Heart left ventricle (tissue), 16 donors: ENCODE measurements at places on chromosomes 1 and 21.
A peak's percentile ranks its signal among the peaks of the same experiment; 100 is the strongest.

GRCh38 chr1:238242181-238242580 is 351.5 kb upstream of the ZP4 start:
- DNase-seq: no peak
- no peaks in the 10 kb centered on the region for H3K27me3 ChIP-seq
- no peak overlapping the region for H3K27ac ChIP-seq
- no peaks in the 10 kb centered on the region for H3K4me1 ChIP-seq

GRCh38 chr1:62428351-62428750 is 8.5 kb upstream of the USP1 start:
- no peak overlapping the region for H3K4me3 ChIP-seq
- no peak overlapping the region for H3K27ac ChIP-seq
- no peaks in the 10 kb centered on the region for H3K4me1 ChIP-seq
- DNase-seq: no peak

- no peak overlapping the region for H3K4me3 ChIP-seq
- no peak for DNase-seq
- no peaks in the 10 kb centered on the region for H3K27me3 ChIP-seq
- H3K36me3 ChIP-seq: no peaks in the 10 kb centered on the region
- H3K4me1 ChIP-seq: no peaks in the 10 kb centered on the region
Observed at GRCh38 chr1:84271441-84272151, 29.9 kb upstream of the SAMD13 start.

GRCh38 chr1:43933386-43934100 is at the start of gene ARTN:
ARTN (plus strand) TSS chr1:43933801; CDS start chr1:43935657, 1,856 bp downstream.
- H3K36me3 ChIP-seq: no peaks in the 10 kb centered on the region
- DNase-seq: peak; percentile 27
- H3K4me3 ChIP-seq: peak within 1 kb of the TSS; percentile 40
- H3K27ac ChIP-seq: no peak within 1 kb of the TSS

GRCh38 chr1:23371987-23372880 is 2.6 kb upstream of the ZNF436 start:
- H3K27ac ChIP-seq: peak overlapping the region; percentile 97
- peaks cover under 1% of the 10 kb centered on the region for H3K36me3 ChIP-seq
- no peaks in the 10 kb centered on the region for H3K27me3 ChIP-seq
- H3K4me3 ChIP-seq: no peak overlapping the region
- no peak for DNase-seq
- H3K4me1 ChIP-seq: peaks cover 43% of the 10 kb centered on the region

GRCh38 chr1:90925928-90926869 is 95.6 kb downstream of the ZNF644 start:
- H3K36me3 ChIP-seq: no peaks in the 10 kb centered on the region
- no peak overlapping the region for H3K27ac ChIP-seq
- H3K4me3 ChIP-seq: no peak overlapping the region
- no peaks in the 10 kb centered on the region for H3K27me3 ChIP-seq

GRCh38 chr1:9230869-9231533 is 3.6 kb upstream of the H6PD start:
- no peaks in the 10 kb centered on the region for H3K36me3 ChIP-seq
- H3K4me1 ChIP-seq: peaks cover 5% of the 10 kb centered on the region
- DNase-seq: no peak
- H3K4me3 ChIP-seq: no peak overlapping the region
- H3K27me3 ChIP-seq: no peaks in the 10 kb centered on the region

DNA sequence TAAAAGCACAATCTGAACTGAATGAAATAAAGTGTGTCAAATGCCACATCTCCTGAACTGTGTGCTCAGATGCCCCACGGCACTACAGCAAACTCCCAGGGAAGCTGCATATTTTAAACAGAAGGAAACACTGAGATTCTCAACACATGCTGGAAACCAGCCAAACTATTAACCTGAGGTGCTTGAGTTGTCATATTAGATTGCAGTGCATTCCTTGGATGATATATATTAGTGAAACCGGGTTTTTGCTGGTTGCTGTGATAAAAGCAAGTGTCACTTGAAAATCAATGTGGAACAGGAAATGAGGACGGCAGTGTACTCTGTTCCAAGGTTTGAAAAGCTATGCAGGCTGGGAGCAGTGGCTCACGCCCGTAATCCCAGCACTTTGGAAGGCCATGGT is 8.7 kb downstream of the SYNJ1 start:
- no peaks in the 10 kb centered on the region for H3K27me3 ChIP-seq
- DNase-seq: no peak
- no peak overlapping the region for H3K27ac ChIP-seq
- H3K36me3 ChIP-seq: peaks cover 34% of the 10 kb centered on the region
- peaks cover 17% of the 10 kb centered on the region for H3K4me1 ChIP-seq
- H3K4me3 ChIP-seq: no peak overlapping the region

GRCh38 chr1:67739361-67739760 is 54.4 kb downstream of the GADD45A start:
- H3K27me3 ChIP-seq: no peaks in the 10 kb centered on the region
- no peaks in the 10 kb centered on the region for H3K36me3 ChIP-seq
- DNase-seq: no peak
- peaks cover 42% of the 10 kb centered on the region for H3K4me1 ChIP-seq
- H3K27ac ChIP-seq: no peak overlapping the region

DNA sequence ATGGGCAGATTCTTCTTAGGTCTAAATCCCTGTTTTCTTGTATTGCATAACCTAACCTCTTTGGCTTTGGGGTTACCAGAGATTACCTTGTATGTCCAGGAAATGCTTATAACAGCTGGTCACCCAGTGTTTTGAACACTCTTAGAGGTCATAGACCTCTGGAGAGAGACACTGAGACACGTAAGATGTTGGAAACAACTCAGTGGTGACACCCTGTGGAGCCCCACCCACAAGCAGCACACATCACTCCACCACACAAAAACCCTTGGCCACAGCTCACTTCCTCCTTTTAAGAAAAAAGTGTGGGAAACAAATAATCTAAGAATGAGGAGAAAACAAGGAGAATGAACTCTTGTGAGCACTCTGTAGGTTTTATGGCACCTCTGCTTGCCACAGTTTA is 26.3 kb upstream of the CYP4B1 start:
- no peaks in the 10 kb centered on the region for H3K4me1 ChIP-seq
- no peak overlapping the region for H3K4me3 ChIP-seq
- H3K36me3 ChIP-seq: no peaks in the 10 kb centered on the region
- peak overlapping the region; percentile 30 for H3K27ac ChIP-seq
- DNase-seq: no peak

- H3K4me3 ChIP-seq: no peak overlapping the region
- no peak overlapping the region for H3K27ac ChIP-seq
- H3K36me3 ChIP-seq: no peaks in the 10 kb centered on the region
Observed at GRCh38 chr1:54124472-54124871, 28.3 kb downstream of the CDCP2 start.

DNA sequence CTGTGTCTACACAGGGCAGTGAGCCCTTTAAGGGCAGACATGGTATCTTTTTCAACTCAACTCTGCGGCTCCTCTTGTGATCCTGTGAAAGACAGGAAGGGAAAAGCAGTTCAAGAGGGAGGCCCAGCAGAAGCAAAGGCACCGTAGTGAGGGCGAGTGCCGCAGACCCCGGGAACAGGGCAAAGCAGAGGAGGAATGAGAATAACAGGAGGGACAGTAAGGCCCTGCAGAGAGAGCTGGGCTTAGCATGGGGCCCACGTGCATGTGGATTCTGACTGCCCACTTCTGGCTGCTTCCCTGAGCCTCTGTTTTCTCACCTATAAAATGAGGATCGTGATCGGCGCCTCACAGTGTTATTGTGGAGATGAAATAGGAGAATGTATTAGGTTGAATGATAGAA is 409.3 kb downstream of the PTPRU start:
- peaks cover 24% of the 10 kb centered on the region for H3K27me3 ChIP-seq
- DNase-seq: no peak
- no peaks in the 10 kb centered on the region for H3K4me1 ChIP-seq
- no peak overlapping the region for H3K27ac ChIP-seq
- no peaks in the 10 kb centered on the region for H3K36me3 ChIP-seq

DNA sequence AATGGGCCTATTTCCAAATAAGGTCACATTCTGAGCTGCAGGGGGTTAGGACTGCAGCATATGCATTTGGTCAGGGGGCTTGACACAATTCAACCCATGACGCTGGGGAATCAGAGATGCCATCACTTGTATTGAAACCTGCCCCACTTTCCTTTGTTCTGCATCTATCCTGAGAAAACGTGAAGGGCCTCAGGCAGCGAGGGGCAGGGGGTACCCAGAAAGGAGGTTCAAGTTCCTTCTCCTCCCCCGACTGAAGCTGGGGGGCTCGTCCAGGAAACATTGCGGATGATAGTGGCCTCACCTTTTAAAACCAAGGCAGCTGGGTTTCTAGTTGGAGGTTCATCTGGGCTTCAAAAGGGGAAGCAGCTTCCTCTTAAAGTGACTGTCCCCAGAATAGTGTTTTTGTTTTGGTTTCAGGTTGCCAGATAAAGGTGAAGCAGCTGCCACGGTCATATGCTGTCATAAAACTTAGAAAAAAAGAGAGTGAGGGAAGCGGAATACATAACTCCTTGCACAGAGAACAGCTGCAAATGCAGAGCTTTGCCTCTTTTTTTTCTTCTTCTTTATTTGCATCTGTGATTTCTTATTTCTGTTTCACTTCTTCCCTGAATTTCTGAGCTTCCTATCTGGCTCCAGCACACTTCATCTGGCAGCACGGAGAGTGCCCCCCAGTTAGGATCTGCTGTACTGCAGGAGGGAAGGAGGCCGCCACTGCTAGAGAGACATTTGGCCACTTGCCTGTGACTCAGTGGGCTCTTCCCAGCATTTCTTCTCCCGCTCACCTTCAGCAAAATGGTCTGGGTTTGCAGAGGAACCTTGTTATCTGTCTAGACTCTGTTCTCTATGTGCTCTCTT is 142.0 kb downstream of the AJAP1 start:
- no peaks in the 10 kb centered on the region for H3K36me3 ChIP-seq
- H3K27me3 ChIP-seq: no peaks in the 10 kb centered on the region
- peaks cover 9% of the 10 kb centered on the region for H3K4me1 ChIP-seq
- DNase-seq: no peak

- peak within 1 kb of the TSS; percentile 85 for H3K27ac ChIP-seq
- no peaks in the 10 kb centered on the region for H3K4me1 ChIP-seq
- H3K36me3 ChIP-seq: no peaks in the 10 kb centered on the region
- DNase-seq: peak; percentile 86
- no peaks in the 10 kb centered on the region for H3K27me3 ChIP-seq
Observed at GRCh38 chr21:44454747-44455523, at the start of gene LRRC3. LRRC3 (plus strand) TSS chr21:44455510; CDS start chr21:44456645, 1,135 bp downstream.

GRCh38 chr1:56081173-56081572 is 498.2 kb downstream of the PLPP3 start:
- H3K4me1 ChIP-seq: no peaks in the 10 kb centered on the region
- no peak overlapping the region for H3K4me3 ChIP-seq
- no peaks in the 10 kb centered on the region for H3K27me3 ChIP-seq

DNA sequence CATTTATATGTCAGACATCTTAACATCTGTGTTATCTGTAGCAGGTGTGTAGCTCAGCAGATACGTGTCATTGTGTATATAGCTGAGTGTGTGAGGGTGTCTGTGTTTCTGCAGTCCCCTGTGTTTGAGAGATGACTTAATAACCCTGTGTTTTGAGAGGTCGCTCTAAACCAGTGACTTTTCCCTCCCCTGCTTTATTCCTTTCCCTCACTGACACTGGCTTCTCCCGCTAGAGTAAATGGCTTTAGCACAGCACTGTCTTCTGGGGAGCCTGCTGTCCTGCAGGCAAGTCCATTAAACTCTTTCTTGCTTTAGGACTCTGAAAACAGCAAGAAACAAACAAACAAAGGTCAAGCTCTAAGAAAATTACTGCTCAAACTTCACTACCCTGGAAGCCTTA is 53.0 kb downstream of the VANGL1 start:
- DNase-seq: no peak
- no peak overlapping the region for H3K4me3 ChIP-seq
- no peak overlapping the region for H3K27ac ChIP-seq
- H3K4me1 ChIP-seq: no peaks in the 10 kb centered on the region

DNA sequence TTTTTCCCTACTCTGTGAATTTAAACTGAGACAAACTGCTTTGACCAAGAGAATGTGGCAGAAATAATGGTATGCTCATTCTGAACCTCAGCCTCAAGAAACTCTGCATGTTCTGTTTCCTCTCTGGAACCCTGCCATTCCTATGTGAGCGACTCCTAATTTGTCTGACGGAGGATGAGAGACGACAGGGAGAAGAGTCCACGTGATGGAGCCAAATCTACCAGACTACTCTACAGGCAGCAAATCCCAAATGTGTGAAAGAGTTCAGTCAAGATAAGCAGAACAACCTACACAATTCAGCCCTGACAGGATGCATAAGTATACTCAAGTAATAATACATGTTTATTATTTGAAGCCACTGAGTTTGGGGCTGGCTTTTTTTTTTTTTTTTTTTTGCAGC is 153.5 kb downstream of the DPYD start:
- no peaks in the 10 kb centered on the region for H3K36me3 ChIP-seq
- H3K4me1 ChIP-seq: no peaks in the 10 kb centered on the region
- no peak for DNase-seq
- no peaks in the 10 kb centered on the region for H3K27me3 ChIP-seq
- no peak overlapping the region for H3K27ac ChIP-seq

DNA sequence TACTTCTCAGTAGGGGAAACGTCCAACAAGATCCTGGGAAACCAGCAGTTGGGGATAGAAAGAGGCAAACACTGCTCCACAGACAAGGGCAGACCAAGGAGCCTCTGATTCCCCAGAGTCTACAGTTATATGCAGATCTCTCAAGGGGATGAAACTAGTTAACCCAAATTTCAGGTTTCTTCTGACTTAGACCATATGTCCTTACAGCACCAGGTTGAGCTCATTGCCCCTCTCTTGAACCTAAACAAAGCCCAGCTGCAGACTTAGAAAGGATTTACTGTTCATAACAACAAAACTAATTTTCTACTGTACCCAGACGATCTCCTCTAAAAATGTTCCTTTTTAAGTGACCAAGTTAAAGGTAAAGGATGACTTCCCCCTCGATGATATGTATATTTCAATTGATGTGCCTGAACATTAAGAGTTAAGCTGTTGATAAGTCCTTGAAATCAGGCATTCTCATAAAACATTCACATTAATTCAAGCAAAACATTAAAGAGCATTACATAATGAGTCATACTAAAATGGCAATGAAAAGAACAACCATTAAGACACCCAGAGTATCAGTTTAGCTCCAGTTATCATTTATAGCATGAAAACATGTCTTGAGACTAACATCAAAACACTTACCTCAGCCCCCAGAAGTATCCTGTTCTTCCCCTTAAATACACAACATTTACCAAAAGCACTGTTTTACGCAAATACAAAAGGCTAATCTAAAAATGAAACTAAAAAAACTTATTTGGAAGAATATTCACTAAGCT is 24.1 kb downstream of the SMYD3 start:
- DNase-seq: no peak
- H3K27me3 ChIP-seq: no peaks in the 10 kb centered on the region

- H3K4me1 ChIP-seq: no peaks in the 10 kb centered on the region
- no peaks in the 10 kb centered on the region for H3K27me3 ChIP-seq
- H3K36me3 ChIP-seq: no peaks in the 10 kb centered on the region
- H3K4me3 ChIP-seq: peak overlapping the region; percentile 61
- peak overlapping the region; percentile 58 for H3K27ac ChIP-seq
- peak; percentile 55 for DNase-seq
Observed at GRCh38 chr1:65265651-65266351, 43.5 kb upstream of the DNAJC6 start.

DNA sequence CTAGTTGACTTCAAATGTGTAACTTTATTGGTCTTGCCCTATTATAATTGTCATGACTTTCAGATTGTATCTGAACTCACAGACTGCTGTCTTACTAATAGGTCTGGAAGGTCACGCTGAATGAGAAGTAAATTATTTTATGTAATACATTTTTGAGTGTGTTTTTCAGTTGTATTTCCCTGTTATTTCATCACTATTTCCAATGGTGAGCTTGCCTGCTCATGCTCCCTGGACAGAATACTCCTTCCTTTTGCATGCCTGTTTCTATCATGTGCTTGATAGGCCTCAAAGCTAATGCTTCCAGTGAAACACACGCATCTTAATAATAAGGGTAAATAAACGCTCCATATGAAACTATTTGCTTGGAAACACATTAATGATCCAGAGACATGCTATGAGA is 7.3 kb downstream of the RGS4 start:
- DNase-seq: no peak
- H3K27me3 ChIP-seq: no peaks in the 10 kb centered on the region
- no peaks in the 10 kb centered on the region for H3K4me1 ChIP-seq
- no peak overlapping the region for H3K27ac ChIP-seq
- H3K4me3 ChIP-seq: no peak overlapping the region
